ENCODE measurements at places on chromosomes 5 and 9.

DNA sequence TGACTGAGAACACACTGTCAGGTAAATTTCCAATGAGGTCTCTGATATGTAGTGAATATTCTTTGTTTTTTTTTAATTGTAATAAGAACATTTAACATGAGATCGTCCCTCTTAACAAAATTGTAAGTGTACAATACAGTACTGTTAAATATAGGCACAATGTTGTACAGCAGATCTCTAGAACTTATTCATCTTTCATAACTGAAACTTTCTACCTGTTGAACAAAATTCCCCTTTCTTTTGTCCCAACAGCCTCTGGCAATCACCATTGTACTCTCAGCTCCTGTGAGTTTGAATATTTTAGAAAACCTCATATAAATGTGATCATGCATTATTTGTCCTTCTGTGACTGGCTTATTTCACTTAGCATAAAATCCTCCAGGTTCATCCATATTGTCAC is 10.6 kb upstream of the PRLR start:
- DNase-seq, result no peak

GRCh38 chr5:124454081-124454480 is 292.4 kb downstream of the ZNF608 start:
- DNase-seq, result no peak

DNA sequence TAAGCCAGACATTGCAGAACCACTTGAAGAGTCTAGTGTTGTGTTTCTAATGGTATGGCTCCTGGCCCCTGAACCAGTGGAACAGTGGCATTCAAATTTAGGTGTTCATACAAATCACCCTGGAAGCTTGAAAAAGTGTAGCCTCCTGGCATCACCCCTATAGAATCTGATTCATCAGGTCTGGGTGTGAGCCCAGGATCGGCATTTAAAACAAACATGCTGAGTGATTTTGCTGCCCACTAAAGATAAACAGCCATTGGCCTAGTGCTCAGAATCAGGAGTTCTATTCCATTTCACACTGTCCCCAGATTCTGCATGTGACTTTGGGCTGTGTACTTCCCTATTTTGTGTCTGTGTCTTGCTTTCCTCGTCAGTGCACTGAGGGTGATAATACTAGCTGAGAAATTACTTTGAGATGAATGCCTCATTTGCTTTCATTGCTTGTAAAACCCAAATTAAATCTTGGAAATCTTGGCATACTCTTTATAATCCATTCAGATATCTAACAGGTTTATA is 241.5 kb upstream of the CLINT1 start:
- no peak for DNase-seq

GRCh38 chr5:76351176-76351575 is 51.9 kb upstream of the IQGAP2 start:
- no peak for DNase-seq

GRCh38 chr9:118529624-118530214 is 825.5 kb downstream of the TLR4 start:
- DNase-seq, result no peak

- no peak for DNase-seq
These were observed 4.3 kb upstream of the NTNG2 start for GRCh38 chr9:132157347-132158116.

- DNase-seq, result no peak
These were observed 3.2 kb downstream of the MACROH2A1 start for GRCh38 chr5:135395866-135396265.

DNA sequence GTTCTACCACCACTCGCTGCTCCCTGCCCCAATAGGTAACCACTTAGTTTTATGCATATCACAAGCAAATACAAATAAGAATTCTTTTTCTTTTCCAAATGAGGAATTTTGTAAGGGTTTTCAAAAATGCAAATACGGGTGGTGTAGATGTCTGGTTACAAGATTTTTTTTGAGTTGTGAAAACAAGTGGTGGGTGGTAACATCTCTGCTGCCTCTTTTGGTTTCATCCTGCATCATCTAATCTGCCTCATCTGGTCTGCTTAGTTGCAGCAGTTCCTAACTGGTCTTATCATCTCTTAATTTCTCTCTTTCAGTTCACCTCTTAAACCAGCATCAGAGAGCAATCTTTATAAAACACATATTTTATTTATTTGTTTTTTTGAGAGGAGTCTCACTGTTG is 5.3 kb downstream of the NFX1 start:
- DNase-seq, result no peak

- no peak for DNase-seq
These were observed 31.5 kb downstream of the MLANA start for GRCh38 chr9:5922192-5922591.

DNA sequence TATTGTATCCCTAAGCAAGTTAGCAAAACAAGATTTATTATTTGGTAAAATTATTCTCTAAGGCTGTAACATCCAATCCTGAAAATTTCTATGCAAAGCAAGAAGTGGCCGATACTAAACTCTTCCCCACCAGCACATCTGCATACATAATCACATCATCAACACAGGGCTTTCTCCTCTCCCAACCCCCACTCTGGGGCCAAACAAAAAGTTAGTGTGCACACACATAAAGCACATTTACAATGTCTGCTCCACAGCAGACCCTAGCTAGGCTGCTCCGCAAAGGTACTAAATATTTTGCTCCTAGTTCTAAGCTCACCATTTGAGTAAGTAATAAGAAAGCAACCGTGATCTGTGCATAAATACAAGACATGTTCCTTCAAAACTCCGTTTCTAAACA is 3.6 kb downstream of the RNF130 start:
- DNase-seq, result no peak

GRCh38 chr5:159211729-159212174 is 2.4 kb upstream of the RNF145 start:
- DNase-seq, result no peak

DNA sequence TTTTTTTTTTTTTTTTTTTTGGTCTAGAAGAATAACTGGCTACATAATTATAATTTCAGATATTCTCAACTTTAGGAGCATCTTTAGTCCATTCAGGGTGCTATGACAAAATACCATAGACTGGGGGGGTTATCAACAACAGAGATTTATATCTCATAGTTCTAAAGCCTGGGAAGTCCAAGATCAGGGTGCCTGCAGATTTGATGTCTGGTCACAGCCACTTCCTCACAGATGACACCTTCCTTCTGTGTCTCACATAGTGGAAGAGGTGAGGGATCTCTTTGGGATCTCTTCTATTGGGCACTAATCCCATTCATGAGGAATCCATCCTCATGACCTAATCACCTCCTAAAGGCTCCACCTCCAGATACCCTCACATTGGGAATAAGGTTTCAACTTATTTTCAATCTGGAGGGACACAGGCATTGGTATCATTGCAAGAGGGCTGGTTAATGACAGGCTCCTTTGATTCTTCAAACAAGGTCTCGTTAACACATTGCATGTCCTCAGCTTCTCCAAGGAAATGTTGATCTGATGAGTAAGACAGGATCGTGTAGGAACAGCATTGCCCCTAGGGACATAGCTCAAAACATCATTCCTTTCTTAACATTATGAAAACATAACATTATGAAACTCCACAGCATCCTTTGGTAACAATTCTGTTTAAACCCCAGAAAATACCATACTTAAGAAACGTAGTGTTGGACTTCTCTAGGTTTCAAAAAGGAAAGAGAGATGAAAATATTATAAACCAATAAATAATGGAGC is 372.4 kb downstream of the SEMA5A start:
- no peak for DNase-seq

DNA sequence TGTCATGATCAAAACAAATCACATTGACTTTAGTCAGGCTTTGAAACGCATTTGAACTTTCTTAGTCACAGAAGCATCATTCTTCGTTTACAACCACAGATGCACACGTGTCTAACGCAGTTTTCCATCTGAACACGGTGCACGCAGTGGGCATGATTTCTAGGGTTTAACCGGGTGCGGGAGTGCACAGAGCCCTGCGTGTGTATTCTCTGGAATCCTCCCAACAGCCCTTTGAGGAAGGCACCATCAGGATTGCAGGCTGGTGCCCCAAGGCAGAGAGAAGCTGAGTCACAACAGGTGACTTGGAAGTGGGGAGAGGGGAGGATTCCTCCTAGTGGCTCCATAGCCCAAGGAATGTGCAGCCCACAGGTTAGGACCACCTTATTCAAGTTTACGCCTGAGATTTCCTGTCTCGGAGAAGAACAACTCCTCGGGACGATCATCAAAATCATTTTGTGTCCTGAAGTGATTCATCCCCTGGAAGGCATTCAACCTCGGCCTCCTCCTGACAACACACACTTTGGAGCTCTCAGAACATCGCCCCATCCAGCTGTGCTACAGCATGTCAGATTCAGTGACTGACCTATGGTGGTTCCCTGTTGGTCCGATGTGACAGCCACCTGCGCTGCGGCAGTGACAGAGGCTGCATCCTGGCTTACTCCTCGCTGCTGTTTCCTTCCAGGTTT is 13.1 kb downstream of the ROPN1L start:
- no peak for DNase-seq

DNA sequence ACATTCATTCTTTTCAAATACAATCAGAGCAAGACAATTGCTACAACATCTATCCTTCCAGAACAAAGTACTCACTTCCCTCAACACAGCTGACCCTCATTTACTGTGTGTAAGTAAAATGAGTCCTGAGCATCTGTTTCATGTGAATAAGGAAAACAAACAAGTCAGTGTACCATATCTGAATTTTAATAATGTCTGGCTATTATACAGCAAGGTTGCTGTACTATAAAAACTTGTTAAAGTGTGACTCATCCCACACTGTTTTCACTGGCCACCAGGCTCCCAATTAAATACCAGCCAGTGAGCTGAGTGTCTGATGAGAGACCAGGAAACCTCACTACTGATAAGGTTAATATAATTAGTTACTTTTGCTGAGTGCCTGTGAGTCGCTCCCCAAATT is 339.8 kb downstream of the AGTPBP1 start:
- no peak for DNase-seq

DNA sequence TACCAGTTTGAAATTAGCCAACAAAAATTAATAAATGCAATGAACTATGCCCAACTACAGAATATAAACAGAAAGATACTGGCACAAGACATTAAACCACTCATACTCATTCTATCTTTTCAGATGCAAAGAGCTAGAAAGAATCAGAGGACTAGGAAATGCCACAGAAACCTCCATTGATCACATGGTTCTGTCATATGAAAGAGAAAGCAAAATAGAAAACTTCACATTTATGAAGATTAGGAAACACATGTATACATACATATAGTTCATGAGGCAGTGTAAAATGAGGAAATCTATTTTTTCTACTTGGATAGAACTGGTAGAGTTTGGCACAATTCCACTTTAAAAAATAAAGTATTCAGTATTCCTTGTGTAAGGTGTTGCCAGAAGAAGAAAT is 275.1 kb upstream of the PTGER4 start:
- DNase-seq, result no peak

GRCh38 chr5:174046558-174046957 is 1.1 kb downstream of the NSG2 start:
- DNase-seq, result no peak

DNA sequence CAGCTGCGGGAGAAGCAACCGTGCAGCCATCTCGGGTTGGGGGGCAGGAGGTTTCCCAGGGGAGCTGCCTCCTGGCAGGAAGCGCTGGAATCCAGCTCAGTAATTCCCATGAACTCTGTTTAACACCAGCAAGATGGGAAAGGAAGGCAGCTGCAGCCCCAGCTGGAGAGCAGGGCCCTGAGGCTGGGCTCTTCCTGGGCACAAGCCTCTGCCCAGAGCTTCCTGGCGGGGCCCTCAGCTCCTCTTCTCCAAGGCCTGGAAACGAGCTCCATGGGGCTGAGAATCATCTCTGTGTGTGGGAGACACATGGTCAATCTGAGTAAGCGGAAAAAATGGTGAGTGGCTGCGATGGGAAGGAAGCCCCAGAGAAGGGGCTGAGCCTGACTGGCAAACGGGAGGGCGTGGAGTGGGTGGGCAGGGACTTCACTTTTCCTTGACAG is 6.3 kb downstream of the MRPL36 start:
- no peak for DNase-seq

- peak; percentile 25 for DNase-seq
These were observed 83.0 kb upstream of the IFNE start for GRCh38 chr9:21565155-21565554.

- DNase-seq, result no peak
These were observed 353 bp upstream of the TMED9 start for GRCh38 chr5:177591690-177592009.

DNA sequence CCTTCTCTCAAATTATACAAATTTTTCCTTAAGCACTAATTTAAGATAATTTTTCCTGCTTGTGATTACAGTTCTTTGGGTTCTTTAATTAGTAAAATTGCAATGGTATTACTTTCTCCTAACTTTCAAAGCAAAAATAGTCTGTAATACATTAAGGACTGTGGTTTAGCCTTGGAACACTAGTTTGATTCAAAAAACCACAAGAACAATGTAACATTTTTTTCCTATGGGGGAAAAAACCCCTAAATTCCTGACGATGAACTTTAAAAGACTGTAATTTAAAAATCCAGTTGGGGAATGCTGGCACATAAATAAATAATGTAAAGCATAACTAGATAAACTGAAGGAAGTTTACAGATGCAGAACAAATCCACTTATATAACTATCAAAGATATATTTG is 65.3 kb downstream of the CDC14B start:
- DNase-seq, result no peak

DNA sequence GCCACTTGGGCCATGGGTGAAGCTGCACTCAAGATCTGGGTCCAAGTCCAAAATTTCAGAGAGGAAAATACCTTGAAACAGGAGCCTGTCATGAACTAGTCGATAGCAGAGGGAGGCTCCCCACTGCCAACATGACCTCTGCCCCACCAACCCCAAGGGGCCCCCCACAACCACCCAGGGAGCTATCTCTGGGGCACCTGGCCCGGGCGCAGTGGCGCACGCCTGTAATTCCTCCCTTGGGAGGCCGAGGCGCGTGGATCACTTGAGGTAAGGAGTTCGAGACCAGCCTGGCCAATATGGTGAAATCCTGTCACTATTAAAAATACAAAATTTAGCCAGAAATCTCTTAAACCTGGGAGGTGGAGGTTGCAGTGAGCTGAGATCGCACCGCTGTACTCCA is 20.1 kb upstream of the HMCN2 start:
- no peak for DNase-seq

GRCh38 chr9:16417161-16417560 is 453.3 kb downstream of the BNC2 start:
- no peak for DNase-seq

DNA sequence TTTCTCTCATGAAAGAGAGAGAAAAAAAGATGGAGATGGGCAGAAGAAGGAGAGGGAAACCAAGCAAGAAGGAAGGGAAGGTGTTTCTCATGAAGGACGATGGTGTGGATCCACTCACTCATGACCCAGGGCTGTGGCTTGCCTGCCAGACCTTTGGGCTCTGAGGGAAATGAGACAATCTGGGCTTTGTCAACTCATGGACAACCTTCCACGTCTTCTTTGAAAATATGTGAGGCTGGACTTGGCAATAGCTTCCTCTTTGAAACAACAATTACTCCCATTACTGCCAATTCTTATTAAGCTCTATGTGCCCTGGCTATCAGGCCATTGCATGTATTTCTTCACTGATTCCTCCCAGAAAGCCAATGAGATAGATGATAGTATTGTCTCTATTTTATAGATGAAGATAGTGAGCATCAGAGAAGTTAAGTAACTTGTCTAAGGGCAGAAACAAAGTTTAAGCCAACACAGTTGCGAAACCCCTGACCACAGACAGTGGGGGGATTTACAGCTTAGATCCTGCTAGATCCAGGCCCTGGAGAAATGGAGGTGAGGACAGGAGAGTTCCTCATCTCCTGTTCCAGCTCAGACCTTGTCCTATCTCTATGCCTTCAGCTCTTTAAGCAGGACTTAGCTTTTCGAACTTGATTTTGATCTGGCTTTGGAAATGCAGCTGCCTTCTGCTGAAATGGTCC is 132.4 kb downstream of the GCNT1 start:
- DNase-seq, result no peak
